ENCODE measurements at places on chromosomes 6 and 20.

DNA sequence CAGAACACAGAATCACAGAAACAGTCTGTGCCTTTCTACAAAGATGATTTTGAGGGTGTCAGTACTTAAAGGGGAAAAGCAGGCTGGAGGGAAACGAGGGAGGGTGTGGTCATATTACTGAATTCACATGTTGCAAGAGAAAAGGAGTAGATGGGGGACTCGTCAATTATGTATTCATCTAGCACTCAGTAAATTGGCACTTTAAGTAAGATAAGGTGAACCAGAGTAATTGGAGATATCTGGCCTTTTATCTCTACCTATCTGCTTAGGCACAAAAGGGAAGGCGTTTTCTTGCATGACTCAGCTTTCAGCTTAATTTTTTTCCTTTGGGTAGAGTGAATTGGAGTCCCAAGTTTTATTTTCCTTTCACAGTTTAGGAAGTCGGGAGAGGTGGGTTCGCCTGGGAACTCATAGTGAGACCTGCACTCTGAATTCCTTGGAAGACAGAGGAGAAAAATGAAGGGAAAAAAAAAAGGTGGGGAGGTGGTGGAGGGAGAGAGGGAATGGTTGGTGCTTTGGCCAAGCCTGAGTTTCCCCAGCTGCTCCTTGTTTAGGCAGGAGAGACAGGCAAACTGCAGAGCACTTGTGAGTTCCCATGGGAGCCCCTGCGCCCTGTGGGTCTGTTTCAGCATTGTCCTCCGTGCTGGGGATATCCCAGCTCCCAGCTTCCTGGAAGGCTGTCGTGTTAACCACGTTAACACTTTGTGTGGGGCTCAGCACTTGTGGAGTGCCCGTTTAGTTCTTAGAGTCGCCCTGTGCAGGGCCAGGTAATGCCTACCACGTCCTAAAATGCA is 19.7 kb upstream of the GTSF1L start:
- DNase-seq = no peak

DNA sequence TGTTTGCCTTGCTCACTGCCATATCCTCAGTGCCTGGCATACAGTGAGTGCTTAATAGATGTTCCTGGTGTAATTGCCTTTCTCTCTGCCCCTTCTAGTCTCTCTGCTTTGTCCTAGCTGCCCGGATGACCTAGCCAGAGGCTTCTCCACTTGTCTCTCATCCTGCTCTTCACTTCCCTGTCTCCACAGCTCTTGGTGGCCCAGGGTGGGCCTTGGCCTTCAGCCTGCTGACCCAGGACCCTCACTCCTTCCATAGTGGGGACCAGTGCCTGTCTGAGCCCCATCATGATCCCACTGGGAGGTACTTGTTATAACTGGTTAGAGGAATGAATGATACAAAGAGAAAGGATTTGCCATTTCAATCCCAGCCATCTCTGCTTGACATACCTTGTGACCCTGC is 49.2 kb upstream of the BLCAP start:
- no peak for DNase-seq

GRCh38 chr6:17418281-17419188 is 25.1 kb downstream of the CAP2 start:
- no peak for DNase-seq

DNA sequence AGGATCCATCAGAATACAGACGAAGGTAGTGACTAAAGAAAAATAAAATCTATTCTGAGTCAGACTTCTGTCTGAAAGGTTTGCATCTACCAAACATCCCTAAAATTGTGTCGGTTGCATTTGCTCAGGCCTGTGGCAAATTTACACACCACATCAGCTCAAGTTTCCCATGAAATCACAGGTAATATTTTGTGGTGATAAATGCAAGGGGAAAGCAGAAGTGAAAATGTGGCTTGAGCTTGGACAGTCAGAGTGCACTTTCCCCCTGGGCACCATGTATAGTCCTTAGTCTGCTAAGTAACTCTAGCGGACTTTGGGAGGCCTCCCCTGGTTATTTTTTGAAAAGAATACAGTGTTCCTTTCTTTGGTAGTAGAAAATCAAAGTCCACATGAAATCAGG is 159.1 kb downstream of the PKHD1 start:
- no peak for DNase-seq

- no peak for DNase-seq
Observed at GRCh38 chr6:75483136-75483952, 10.3 kb downstream of the FILIP1 start.

GRCh38 chr6:18070486-18070885 is 52.0 kb downstream of the NHLRC1 start:
- no peak for DNase-seq

DNA sequence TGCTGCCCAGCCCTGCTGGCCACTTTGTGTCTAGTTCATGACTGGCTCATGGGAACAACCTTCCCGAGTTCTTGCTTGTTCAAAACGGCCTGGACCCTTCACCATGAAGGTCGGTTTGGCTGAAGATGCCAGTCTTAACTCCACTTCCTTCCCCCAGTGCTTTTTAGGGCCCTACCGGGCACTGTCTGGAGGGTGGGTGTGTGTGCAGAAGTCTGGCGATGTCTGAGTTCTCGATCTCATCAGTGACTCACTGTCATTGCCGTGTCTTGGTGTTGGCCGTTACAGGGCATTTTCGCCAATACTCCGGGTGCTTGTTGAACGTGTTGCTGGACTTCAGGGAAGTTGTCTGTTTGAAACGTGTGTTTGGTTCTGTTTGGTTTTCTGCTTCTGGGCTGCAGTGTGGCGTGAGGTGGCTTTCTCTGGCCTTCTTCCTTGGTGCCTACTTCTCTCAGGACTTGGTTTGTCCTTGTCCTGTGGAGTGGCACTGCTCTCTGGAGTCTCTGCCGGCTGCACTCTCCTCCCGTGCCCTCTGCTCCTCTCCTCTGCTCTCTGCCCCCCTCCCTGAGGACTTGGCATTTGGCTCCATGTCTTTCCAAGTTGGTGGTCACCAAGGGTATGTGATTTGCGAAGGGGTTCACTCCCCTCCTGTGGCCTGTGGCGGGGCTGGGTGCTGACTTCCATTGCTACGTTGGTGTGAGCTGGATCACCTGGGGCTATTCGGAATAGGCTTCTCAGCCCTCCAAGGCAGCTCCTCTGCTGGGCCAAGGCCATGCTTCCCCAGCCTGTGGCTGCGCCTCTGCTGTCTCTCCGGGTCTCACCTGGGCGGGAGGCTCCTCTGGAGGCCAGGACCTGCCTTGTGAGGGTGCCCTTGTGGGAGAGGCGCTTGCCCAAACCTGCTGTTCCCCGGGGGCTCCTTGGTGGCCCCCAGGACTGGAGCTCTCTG is 38.2 kb downstream of the PYGB start:
- peak; percentile 28 for DNase-seq

DNA sequence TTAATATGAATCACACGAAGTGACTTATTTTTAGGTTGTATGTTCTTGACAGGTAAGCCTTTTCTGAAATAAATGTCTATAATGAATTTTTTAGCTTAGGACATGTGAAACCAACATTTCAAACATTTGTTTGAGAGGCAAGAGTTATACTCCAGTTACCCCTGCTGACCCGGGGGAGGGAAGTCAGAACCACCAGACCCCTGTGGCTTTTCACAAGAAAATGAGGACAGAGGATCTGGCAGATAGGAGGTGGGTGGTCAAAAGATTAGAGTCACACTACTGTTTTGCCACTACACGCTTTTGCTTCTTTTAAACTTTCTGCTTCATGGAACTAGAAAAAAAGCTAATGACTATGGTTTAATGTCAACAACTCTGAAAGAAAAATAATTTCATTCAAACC is 27.5 kb upstream of the ADGRF4 start:
- DNase-seq = no peak

DNA sequence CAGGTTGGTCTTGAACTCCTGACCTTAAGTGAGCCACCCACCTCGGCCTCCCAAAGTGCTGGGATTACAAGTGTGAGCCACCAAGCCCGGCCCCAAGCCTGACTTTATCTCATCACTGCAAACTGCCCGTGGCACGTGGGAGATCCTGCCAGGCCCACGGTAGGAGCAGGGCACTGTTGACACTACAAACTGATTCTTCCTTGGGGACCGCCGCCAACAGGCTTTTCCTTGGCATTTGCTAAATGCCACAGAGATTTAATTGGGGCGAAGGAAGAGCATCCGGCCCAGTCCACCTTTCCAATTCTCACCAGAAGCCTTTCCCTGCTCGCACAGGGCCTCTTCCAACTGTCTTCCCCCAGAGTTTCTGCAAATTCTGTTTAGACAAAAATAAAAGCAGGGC is 11.0 kb downstream of the ATP9A start:
- no peak for DNase-seq

DNA sequence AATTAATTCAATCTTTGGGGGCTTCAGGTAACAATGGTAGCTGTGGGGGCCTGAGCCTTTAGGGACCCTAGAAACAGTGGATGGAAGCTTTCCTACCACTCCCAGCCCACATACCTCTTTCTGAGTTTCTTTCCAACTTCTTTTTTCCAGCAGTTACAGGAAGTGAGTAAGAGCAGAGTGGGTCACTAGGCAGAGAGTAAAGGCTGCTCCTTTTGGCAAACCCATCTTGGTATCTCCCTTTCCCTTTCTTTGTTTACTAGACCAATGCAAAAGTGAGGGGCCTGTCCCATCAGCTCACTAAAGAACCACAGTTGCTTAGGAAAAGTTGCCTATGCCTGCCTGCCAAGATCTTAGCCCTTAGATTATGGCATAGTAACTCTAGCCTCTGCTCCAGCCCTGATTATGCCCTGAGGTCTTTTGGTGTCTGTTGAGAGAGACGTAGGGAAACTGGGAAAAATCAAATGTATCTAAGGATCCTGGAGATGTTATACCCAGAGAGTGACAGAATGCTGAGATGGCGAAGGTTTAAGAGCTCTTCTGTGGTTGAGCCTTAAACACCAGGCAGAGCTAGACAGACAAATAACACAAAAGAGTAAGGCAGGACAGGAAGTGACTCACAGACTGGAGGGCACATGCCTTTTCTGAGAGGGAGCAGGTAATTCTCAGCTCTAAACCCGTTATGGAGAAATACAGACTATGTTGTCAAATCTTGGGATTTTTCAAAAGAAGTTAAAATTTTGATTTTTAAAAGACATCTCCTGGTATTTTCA is 31.3 kb downstream of the TRMT6 start:
- DNase-seq = no peak

DNA sequence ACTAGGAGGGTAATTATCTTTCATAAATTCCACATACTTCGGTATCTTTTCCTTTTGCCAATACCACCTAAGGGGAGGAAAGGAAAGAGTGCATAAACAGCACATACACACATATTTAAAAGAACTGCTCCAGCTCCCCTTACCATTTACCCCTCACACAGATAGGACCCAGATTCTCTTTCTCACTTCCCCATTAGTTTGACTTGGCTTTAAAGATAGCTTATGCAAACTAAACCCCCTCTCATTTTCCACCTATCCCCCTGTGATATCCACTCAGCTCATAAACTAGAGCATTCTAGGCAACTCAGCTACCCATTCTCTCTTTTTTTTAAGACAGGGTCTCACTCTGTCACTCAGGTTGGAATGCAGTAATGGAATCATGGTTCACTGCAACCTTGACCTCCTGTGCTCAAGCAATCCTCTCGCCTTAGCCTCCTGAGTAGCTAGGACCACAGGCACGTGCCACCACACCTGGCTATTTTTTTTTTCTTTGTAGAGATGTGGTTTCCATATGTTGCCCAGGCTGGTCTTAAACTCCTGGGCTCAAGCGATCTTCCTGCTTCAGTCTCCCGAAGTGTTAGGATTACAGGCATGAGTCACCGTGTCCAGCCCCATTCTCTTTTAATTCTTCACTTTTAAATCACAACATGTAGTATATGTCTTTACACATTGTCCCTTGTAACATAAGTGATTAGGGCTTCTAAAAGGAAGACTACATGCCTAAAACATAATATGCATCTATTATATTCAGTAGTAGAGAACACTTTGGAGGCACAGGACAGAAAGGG is 4.0 kb downstream of the FUCA2 start:
- DNase-seq = no peak

DNA sequence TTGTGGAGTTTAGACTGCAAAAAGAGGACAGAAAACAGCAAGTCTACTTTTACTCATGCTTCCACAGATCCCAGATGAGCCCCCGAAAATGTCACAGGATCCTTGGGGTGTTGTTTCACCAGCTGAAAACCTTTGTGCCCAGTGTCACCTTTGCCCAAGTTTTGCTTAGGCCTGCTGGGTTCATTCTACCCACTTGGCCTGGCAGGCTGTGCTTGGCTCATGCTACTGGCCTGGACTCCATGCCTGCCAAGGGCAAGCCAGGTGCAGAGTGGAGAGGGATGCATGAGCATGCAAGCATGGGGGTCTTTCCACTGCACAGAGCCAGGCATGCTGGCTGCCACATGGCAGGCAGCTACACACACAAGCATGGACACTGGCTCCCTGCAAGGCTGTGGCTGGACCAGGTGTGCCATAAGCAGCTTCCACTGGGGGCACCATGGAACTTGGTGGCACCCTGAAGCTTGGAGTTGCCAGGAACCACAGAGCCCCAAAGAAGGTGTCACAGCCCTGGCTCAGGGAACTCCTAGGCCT is 1082.0 kb downstream of the KHDRBS2 start:
- DNase-seq = no peak

- DNase-seq = no peak
Observed at GRCh38 chr6:52435345-52435744, 15.2 kb downstream of the EFHC1 start.

DNA sequence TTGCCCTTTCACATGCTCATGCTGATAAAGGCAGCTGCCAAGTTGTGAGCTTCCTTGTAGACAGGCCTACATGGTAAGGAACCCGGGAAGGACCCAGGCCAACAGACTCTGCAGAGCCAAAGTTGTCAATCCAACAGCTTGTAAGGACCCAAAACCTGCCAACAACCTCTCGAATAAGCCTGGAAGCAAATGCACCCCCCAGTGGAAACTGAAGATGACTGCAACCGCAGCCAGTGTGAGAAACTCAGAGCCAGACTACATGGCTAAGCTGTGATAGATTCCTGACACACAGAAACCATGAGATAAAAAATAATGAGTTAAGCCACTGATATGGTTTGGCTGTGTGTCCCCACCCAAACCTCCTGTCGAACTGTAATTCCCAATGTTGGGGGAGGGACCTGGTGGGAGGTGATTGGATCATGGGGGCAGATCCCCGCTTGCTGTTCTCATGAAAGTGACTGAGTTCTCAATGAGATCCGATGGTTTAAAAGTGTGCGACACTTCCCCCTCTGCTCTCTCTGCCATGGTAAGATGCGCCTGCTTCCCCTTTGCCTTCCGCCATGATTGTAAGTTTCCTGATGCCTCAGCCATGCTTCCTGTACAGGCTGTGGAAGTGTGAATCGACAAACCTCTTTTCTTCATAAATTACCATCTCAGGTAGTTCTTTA is 18.8 kb upstream of the CLPSL2 start:
- DNase-seq = no peak

DNA sequence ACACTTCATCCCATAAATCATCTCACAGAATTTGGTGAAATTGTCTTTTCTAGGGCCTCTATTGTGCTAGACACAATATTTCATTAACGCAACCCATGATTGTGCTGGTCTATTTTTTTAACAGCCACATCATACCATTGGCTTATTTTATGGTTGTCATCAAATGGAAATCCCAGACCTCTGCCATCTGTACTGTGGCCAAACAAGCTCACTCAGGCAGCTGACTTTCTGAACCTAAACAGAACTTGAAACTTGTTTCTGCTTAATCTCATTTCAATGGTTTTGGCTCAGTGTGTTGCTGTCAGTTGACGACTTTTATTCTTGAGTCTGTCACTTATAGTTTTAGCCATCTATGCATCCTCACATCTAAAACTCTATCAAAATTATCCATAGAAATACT is 111.8 kb downstream of the HAO1 start:
- DNase-seq = no peak

Data from Caco-2 (cell line).